ENCODE measurements at places on chromosomes 4 and X.

DNA sequence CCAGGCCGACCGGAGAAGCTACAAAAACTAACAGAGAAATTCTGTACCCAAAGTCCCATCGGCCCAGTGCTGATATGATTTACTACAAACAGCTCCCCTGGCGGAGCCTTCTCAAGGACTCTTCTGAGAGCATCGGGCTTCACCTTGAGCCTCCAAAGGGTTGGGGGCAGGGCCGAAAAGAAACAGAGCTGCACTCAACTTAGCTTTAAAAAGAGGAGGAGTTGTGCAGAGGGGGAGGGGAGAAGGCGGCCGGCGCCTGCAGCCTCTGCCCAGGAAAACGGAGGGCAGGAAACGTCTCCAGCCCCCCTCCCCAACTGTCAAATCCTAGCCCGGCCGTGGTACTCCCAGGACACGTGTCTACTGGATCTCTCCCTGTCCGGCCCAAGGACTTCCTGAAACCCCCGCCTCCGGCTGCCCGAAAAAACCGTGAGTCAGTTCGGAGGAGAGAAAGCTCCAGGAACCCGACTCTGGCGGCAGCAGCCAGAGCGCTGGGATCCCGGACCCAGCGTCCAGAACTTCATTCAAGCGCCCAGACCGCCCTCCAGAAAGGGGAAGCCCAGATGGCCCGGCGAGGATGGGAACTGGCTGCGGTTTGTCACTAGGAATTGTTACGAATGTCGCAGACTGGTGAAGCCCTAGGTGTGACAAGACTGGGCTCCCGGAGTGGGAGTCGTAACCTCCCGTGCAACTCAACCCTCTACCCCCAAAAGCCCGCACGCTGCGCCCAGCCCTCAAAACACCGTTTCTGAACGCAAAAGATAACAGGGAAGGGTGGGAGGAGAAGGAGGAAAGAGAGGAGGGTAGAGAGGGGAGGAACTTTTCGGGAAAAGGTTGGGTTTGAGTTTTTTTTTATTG lies 973 bp downstream of the ADAMTS3 start:
- peak; percentile 97 for DNase-seq

GRCh38 chrX:125203365-125203736 lies 116.3 kb upstream of the TEX13C start:
- DNase-seq: peak; percentile 7

DNA sequence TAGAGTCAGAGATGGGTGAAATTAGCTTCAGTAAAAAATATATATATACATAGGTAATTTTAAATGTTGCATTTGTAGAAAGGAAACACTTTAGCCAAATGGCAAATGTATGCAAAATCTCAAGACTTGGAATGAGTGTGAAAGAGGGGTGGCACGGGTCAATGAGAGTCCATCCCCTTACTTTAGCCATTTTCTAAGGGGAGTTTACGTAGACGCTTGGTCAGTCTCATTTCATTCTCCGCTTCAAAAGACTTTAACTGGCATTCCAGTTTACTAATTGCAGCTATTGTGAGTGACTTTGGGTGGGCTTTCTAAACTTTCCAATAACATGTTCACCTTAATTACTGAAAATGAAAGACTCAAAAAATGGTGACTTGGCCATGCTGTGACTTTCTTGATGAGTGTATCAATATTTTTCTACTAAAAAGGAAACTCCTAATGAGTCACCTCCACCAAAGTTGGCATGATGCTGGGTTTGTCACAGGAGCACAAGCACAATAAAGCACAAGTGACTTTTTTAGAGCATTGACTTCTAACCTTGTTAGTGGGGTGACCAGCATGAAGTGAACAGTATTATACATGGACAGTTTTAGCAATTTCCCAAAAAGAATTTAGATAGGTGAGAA lies 356.0 kb upstream of the RASGEF1B start:
- no peak for DNase-seq

DNA sequence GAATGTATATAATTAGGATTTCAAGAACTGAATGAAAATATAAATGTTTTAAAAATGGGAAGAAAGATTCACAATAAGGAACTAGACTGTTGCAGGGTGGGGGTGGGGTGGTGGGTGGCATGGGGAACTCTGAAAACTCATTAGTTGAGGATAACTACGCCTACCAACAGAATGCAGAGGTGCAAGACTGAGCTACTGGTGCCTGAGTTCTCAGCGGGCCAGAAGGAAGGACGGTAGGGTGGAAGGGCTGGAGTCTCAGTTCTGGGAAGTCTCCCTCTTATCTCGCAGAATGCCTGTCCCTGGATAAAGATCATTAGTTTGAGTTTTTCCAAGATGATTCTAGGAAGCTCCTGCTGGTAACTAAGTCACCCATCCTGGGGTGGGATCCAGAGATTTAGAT lies 1.3 kb upstream of the SOD3 start:
- DNase-seq: no peak

DNA sequence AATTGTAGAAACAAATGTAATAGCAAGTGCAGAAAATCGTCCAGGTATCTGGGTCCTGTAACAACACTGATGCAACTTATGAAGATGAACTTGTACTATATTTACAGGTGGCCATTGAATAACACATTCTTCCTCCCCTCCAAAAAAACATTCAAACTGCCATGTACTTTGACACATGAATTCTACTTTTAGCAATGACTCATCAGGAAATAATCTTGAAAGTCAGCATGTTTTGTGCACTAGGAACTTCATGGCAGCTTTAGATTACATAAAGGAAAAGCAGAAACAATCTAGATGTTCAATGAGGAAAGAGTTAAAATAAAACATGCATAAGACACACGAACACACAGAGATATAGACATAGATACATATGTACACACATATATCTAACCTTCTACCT lies 2.5 kb downstream of the PABPC1L2A start:
- DNase-seq: no peak

GRCh38 chrX:37776987-37777325 lies 2.9 kb upstream of the CYBB start:
- no peak for DNase-seq

GRCh38 chr4:177066746-177067145 lies 242.9 kb upstream of the NEIL3 start:
- no peak for DNase-seq

DNA sequence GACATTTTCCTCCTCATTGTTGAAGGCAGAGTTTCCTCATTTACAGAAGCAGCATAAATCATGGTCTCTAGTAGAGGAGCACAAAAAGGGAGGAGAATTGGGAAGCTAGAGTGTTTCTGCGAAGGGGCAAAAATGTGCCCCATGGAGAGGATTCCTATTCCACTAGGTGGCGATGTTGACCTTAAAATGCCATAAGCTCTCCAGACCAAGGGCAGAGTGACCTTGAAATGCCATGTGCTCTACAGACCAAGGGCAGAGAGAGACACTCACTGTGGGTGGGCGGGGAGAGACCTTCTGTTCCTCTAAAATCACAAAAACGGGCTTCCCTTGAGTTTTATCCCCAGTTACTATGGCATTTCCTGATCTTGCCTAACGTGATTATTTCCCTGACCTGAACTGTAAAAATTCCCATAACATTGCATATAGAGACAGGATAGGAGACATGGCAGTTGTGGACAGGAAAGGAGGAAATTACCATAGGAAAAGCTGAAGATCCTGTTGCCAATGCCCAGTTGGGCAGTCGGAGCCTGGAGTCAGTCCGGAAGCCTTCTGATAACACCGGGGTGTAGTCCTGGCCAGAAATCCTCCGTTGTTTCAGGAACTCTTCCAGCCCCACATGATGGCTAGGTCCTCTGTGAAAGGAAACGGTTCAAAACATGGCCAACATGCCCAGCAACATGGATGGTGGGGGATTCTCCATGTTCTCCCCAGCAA lies 567.7 kb downstream of the MAGEB5 start:
- DNase-seq: no peak

DNA sequence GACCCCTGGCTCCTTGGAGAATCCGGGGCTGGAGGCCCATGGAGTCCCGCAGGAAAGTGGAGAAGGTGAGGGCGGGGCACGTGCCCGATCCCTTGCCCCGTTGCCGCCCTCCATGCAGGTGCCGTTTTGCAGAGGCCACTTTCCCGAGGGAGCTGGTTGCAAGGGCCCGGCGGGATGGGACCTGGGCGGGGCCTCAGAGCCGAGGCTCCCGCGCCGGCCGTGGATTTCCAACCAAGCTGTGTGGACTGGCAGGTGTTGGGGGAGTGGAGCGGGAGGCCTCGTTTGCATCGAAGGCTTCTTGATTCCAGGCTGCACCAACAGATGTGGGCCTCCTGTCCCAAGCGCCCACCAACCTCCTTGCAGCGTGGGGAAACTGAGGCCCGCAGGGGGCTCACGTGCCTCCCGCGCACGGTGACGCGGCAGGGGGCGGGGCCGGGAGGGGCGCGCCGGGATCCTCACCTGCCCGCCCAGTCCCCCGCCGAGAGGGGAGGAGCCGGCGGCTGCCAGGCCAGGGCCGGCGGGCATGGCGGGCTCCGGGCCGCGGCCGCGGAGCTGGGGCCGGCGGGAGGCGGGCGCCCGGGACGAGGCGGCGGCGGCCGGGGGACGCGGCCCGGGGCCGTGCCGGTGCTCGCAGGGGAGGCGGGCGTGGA lies 24.9 kb downstream of the SH3BP2 start:
- DNase-seq: peak; percentile 65

DNA sequence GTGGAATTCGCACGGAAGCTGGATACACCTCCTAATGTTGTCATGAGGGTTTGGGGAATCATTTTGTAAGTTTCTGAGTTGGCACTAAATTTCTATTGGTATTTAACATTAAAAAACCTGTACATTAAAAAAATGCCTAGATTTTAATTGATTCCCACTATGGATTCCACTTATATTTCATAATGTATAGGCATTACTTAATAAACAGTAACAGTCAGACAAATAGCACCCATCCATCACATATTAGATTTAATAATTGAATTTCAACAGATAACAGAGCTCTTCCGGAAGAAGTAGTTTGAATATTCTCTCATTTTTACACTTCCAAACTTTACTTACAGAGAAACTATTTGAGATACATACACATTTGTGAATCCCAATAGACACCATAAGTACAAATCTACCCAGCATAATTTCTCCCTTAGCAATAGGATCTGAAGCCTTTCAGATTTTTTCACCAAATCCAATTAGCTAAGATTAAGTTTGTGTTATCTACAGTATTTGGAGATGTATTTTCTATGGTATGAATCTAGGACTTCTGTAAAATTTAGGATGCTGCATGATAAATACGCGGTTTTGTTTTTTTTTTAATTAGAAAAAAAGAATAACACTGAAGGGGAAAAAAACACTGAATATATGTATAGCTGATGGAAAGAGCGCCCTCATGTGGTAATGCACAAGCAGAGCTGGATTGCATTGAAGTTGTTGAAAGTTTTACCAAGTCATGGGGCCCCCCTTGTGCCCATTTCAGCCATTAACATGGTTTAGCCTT lies 12.2 kb upstream of the ODAM start:
- no peak for DNase-seq

DNA sequence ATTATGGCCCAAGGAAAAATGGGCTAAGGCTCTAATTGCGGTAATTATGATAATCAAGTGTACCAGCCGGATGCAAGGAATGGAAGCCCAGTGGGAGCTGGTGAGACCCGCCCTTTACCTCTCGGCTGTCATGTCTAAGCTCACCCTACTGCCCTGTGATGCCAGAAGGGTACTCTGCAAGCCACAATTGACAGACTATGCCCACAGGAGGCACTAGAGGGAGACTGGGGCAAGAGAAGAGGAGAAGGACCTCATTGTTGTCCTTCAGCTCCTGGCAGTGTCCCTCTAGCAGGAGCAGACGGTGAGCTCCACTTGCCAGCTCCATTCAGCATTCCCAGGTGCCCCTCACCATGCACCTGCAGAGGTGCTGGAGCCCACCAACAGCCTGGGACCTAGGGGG lies 141.8 kb downstream of the SMIM20 start:
- no peak for DNase-seq

- no peak for DNase-seq
These were observed 394.0 kb upstream of the IGFBP7 start for GRCh38 chr4:57504139-57504538.

GRCh38 chr4:37953620-37954293 lies 6.4 kb upstream of the PTTG2 start:
- no peak for DNase-seq

DNA sequence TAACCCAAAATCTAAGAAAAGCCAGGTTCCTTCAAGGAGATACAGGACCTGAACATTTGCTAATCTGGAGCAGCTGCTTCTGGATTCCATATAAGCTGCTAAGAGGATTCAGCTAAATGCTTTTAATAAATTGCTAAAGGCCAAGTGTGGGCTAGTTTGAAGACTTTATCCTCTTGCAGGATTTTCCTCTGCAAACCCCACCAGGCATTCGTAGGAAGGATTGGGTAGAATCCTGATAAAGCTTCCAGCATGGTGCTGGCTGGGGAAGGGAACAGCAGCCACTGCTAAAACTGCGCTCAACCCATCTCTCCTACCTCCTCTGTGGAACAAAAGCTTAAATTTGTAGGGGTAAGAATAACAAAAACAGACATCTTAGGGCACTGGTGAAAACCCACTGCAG lies 61.3 kb upstream of the TAB3 start:
- DNase-seq: no peak

GRCh38 chr4:128639541-128640270 lies 169.8 kb upstream of the JADE1 start:
- no peak for DNase-seq

DNA sequence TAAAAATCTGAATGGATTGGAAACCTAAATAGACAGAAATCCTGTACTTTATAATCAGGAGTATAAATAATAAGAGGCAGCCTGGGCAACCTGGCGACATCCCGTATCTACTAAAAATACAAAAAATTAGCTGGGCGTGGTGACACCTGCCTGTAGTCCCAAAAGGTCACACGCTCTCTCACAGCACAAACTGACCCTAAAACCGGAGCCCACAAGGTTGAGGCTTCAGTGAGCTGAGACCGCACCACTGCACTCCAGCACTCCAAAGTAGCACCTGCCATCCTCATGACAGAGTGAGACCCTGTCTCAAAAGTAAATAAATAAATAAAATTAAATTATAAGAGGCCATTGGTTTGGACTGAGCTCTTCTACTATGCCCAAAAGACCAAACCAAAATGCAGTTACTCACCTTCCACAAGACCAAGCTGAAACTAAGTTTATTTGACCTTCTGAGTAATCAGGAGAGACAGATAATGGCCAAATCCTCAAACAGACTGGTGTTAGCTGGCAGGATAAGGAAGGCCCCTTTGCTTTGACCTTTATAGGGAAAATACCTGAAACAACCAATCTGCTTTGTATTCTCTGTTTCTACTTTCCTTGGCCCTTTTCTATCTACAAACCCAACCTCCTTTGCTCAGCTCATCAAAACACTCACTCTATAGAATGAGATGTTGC lies 3.2 kb upstream of the GRSF1 start:
- no peak for DNase-seq

GRCh38 chrX:22467571-22467970 lies 194.9 kb downstream of the CBLL2 start:
- no peak for DNase-seq

DNA sequence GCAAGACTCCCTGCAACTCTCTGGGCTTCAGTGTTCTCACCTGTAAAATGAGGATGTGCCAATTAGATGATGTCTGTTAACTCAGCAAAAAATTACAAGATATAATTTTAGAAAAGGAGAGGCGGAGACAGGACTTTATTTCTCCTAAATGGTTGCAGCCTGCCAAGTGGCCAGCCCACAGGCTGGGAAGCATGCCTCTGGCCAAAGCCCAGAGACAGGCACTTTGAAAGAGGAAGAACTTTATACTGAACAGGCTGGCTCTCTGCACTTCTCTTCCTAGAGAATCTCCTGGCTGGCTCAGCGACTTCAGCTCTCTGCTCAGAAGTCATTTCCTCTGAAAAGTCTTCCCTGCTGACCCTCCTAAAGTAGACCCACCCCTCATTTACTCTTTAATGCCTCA lies 3.7 kb downstream of the PRDM5 start:
- peak; percentile 26 for DNase-seq

- no peak for DNase-seq
These were observed 61.6 kb upstream of the KIT start for GRCh38 chr4:54596201-54596600.

Measured in thyroid gland (tissue), 4 donors.